ENCODE measurements at places on chromosomes 11 and 22. TPM values are rescaled to one million over a fixed set of nuclear protein-coding genes. Genes with fewer than 3 reads are reported as not detected.

Gene CRKL
- 29.7 TPM for total RNA-seq

Gene KCNK4
- total RNA-seq: not detected

Gene GAS2
- total RNA-seq: 2.0 TPM

Gene APOL4
- 0.37 TPM for total RNA-seq

Gene WNT11
- 0.26 TPM for total RNA-seq
